Sciatic nerve (tissue), 2 donors: ENCODE measurements at places on chromosomes 13 and 19.

DNA sequence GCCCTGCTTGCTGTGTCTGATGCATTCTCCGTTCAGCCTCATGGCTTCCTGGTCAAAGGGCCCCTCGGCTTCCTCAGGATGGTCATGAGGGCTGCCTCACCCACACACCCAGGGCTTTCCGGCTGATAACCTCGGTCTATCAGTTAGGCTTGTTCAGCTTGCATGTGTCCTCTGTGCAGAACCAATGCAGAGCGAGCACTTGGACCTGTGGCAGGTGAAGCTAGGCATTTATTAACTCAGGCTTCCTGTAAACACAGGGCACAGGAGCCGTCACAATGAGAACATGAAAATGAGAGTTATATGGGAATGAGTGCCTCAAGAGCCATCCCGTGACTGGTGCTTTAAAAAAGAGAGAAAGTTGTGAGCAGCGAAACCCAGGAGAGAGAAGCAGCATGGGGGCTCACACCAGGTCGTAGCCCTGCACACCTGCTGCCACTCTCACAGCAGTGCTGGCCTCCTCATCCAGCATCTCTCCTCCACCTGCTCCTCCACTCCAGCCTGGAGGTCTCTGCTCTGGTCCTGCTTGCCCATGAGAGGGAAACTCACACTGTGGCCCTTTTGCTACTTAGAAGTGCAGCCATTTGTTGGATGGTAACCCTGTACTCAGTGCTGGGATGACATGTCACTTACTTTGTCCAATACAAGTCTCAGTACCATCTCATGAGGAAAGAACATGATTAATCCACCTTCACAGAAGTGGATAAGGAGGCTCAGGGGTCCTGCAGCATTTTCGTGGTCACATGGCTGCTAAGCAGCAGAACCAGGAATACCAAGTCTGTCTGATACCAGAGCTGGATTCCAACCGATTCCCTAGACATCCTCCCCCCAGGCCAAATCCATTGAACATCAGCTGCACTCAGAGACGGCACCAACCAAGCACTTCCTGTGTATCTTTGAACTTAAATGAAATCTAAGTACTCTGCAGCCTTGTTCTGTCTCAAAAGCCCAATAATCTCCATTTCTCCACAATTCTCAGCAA is 50.5 kb upstream of the IRS2 start:
- no peak for DNase-seq

DNA sequence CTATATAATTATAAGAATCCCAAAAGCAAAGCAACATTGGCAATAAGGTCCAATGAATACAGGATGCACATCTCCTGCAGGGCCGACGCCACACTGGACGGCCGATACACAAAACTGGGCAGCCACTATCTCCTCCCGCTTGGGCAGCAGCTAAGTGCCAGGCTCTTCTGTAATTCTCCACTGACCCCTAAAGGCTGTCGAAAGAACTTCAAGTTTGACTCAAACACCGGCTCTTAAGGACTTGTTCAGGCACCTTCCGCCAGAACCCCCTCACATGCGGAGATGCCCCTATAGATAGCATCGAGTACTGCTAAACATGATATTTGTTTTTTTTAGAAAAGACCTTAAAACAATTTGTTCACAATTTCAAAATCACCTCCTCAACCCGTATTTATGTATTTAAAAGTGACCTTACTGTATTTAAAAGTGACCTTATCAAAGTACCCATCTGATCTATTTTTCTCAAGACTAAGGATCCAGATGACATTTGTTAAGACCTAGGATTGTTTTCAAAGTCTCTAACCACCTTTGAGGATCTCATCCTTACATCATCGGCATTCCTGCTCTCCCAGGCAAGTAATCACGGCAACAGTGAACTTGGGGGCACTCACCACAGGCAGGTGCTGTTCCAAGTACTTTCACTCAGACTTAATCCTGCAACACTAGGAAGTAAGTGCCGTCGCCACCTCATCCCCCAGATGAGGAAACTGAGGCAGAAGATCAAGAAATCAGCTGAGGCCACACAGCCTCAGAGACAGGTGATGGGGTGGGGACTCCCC is 77.8 kb downstream of the TUBGCP3 start:
- no peak for DNase-seq

DNA sequence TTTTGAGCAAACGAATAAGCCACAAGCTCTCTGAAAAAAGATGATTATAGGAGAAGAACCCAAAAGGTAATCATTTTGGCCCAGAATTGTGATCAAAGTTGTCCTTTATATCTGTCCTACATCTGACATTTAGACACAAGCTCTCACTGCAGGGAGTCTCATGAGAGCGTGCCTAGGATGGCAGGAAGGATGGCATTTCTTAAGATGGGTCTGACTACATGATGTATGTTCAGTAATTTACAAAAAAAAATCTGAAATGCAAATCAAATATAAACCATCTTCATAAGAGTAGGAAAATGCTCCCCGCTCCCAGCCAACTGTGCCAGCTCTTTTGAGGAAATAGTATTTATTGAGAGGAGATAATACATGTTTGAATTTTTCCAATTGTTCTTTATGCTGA is 81.0 kb upstream of the MBNL2 start:
- DNase-seq = no peak

- no peak for DNase-seq
These were observed 1.7 kb upstream of the DLEU7 start for GRCh38 chr13:50845211-50845610.

DNA sequence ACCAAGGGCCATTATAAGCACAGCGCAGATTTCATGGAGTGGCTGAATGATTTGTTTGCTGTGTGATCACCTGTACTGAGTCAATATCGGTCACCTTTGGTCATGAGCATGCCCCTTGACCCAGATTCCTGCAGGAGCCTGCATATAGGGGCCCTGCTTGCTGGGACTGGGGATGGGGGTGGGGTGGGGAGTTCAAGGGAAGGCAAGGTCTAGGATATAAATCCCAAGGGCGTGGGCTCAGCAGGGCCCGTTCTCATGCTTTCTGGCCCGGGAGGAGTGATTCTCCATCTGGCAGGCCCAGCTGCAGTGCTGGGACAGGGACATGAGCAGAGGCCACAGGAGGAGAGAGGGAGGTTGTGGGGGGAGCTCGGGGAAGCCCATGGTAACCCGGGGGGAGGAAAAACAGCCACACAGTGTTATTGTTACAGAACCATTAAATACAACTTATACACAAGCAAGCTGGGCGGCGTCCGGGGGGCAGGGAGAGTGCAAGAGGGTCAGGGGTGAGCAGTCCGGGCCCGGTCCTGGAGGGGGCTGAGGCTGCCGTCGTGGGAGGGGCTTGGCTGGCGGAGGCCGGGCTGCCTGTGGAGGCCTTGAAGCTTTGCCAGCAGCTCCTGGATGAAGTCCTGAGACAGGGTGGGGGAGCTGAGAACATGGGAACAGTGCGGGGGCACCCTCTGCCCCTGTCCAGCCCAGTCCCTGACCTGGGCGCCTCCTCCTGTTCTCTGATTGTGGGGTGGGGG is 5.2 kb downstream of the PPP1R14A start:
- DNase-seq = peak; percentile 73

- DNase-seq = no peak
These were observed 26.3 kb downstream of the EPS15L1 start for GRCh38 chr19:16445238-16446107.

DNA sequence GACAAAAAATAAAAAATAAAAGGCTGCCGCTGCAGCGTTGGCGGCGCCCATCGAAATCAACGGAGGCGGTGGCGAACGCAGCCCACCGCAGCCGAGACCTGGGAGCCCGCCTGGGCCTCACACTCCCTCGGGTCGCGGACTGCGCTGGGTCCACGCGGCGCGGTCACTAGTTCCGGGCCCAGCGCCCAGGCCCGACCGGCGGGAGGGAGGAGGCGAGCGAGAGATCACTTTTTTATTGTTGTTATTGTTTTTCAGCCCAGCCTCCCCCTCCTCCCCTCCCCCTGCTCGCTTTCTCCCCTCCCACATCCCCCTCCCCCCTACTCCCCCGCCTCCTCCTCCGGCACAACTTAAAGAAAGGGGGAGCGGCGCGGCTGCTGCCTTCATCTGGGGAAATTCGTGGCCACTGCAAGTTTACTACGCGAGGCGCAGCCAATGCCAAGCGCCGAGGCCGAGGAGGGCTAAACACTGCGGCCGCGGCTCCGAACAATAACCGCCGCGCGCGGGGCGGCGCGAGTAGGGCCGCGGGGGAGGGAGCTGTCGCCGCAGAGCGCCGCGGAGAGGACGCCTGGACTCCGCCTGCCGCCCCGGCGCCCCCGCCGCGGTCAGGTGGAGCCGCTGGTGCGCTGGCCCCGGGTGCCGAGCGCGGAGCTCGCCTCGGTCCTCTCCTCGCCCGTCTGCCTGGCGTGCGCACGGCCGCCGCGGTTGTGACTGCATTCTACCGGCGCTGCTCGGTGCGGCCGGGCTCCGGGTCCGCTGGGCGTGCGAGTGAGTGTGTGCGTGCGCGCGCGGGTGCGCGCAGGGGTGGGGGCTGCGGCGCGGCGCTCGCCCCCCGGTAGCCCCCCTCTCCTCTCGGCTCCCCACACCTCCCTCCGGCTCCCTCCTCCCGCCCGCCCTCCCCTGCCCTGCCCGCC is 505 bp upstream of the ZIC2 start:
- DNase-seq = no peak

GRCh38 chr19:37007587-37008220 is 70.5 kb upstream of the ZNF420 start:
- DNase-seq = no peak

GRCh38 chr19:46867170-46867569 is 6.4 kb downstream of the ARHGAP35 start:
- no peak for DNase-seq

DNA sequence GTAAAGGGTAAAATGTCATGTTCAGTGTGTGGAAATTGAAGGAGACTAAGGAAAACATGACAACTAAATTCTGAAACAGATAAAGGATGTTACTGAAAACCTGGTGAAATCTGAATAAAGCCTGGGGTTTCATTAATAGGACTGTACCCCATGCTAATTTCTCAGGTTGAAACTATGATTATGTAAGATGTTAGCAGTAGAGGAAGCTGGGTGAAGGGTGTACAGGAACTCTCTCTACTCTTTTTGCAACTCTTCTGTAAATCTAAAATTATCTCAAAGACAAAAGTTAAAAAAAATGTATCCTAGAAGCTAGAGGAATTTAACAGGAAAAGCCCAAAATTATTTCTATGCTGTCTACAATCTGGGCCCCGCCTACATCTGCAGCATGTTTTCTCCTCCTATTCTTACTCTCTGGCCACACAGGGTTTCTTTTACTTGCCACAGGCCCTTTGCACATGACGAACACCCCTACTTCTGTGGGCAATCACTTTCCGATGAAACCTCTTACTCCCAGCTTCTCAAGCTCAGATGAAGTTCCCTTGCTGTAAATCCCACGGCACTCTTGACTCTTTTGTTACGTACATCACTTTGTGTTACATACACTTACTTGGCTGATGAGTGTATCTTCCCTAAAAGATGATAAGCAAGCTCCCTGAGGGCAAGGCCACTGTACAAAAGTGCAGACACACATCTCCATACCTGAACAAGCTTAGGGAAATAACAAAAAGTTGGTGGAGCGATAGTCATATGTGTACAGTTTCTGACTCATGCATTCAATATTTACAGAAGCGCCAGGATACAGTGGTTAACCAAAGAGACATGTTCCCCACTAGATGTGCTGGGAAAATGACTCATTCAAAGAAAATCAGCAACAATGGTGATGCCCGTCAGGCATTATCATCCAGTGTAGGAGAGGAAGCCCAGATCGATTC is 32.6 kb downstream of the RUBCNL start:
- DNase-seq = no peak

GRCh38 chr13:79776531-79777295 is 295.8 kb downstream of the NDFIP2 start:
- no peak for DNase-seq

- no peak for DNase-seq
These were observed 220.3 kb downstream of the KLF12 start for GRCh38 chr13:73913751-73914518.

GRCh38 chr19:51166846-51167490 is 24.9 kb downstream of the SIGLEC7 start:
- no peak for DNase-seq
